ENCODE measurements at places on chromosomes 12 and 14. TPM values are rescaled to one million over a fixed set of nuclear protein-coding genes. Genes with fewer than 3 reads are reported as not detected.

The BDKRB1 gene
- not detected for total RNA-seq

The ACTR6 gene
- 4.2 TPM for total RNA-seq

DNA sequence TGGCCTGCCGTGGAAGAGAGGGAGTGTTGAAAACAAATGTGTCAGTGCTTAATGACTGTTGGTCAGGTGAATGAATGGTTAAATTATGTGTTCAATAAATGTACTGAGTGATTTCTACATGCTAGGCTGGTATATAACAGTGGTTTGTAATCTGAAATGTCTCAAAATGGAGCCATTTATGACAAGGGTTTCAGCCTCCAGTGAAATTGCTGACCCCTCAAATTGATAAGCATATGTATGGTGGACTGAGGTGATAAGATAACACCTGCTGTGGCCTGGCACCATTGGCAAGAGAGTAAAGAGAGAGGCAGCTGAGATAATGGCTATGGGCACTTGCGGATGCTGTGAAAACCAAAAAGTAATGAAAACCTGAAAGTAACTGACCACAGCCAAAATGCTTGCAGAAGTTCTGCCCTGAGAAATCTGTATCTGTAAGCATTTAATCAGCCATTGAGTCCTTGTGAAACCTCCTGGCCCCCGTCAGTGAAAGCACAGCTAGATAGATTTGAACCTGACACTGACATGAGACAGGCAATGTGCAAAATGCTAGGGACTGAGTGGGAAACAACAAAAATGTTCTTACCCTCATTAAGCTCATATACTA, 1.4 kb upstream of the BCAT1 start:
- no peak for DNase-seq

DNA sequence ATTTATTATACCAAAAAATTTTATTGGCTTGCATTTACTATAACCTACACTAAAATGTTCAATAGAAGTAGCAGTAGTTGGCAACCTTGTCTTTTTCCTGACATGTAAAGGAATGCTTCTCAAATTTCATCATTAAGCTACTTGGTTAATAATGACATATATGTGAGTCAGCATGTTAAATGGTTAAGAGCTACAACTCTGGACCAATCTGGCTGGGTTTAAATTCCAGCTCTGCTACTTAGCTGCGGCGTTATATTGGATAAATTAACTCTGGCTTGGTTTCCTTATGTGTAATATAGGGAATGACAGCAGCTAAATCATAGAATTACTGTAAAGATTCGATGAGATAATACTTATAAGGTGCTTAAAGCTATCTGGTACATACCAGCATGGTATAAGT, 53.7 kb upstream of the OTOGL start:
- no peak for DNase-seq

DNA sequence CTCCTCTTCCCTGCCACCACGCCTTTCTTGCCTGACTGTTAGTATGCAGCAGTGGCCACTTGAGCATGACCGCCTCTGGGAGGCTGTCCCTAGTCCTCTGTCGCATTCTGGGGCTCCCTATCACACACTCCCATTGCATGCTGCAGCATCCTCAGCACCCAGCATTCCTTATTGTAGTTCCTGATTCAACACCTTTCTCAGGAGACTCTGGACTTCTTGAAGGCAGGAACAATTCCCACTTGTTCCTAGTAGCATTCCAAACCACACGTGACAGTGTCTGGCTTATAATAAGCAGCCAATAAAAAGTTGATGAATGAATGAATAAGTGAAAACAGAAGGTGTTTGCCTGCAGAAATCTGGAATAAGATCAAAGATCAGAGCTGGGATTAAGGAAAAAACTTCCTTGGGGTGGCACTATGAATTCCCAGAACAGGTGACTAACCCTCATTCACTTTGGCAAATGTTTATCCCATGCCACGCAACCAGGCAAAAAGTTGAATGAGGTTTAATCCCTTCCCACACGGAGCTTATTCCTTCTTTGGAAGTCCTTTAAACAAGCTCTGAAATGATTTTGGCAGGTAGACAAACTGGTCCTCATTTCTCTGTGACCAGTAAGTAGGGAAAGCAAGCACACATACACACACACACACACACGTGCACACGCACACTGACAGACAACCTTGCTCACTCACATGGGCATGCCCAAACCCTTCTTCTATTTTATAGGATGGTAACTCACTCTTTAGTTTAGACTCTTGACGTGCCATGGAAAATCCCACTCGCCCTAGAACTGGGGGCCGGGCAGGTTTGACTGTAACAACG, 26.5 kb downstream of the NTF3 start:
- no peak for DNase-seq

DNA sequence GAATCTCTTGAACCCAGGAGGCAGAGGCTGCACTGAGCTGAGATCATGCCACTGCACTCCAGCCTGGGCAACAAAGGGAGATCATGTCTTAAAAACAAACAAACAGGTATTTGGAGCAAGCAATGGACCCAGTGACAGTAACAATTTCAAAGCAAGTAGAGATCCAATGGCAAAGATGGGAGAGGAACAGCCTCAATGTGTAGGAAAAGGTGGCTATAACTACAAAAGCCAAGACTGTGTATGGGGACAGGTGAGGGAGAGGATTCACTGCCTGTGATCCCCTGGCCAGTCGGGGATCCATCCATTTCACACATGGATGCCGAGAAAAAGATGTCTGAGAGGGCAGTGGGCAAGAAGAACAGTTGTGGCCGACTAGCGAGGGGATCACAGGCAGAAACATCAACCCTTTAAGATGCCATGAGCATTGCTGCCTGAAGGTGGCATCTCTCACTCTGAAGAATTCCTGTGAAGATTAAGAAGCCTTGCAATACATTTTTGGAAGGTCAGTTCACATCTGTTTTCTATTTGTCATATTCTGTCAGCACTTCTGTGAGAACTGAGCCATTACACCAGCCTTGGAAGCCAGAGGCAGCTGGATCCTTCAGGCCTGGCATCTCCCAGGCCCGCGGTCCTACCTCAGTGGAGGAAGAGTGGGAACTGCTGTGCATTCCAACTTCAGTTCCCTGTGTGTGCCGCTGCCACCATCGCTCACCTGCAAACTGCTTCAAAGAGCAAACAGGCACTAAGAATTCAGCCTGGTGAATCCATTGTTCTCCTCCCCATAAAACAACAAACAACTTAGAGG, 54.5 kb upstream of the FRS2 start:
- DNase-seq = peak; percentile 55

GRCh38 chr12:63028951-63029350, 94.0 kb upstream of the PPM1H start:
- no peak for DNase-seq

All from HT-29 (cell line).